ENCODE measurements at places on chromosomes 12 and 14.

DNA sequence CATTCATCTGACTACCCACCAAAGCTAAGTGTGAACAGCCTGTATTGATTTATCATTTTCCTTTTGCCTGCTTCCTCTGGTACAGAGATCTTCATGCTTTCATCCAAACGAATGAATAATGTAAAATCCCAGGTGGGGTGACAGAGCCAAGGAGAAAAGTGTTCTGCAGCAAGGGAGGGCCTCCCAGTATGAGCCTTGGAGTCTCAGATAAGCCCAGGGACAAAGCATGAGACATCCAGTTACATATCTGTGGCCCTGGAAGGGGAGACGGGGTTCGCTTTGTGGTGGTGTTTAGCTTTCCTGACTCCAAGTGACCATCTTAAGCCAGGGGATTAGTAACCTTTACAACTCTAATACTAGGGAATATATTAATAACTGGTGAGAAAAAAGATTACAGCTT is 177.1 kb downstream of the ETV6 start:
- DNase-seq = no peak

GRCh38 chr12:121499929-121500793 is 80.7 kb downstream of the KDM2B start:
- peak; percentile 20 for DNase-seq

GRCh38 chr12:130470969-130471368 is 133.3 kb downstream of the PIWIL1 start:
- no peak for DNase-seq

GRCh38 chr12:122537021-122537420 is 10.0 kb downstream of the KNTC1 start:
- DNase-seq = no peak

DNA sequence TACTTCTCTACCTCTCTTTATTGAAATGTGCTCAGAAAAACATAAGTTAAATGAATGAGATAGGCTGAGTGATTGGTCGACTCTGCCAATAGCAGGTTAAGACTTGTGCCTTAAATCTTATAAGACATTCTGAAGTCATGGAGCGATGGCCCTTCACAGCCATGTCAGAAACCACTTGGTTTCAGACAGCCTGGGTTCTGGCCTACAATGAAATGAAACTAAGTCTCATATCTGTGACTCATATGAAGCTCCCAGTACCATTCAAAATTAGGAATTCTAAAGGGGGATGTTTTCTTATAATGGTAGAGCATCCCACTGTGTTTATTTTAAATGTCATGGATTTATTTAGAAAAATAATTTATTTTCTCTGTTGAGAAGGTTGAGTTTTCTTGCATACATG is 42.6 kb downstream of the PLXNC1 start:
- DNase-seq = no peak

All from fibroblast of skin of left biceps (primary cell).